ENCODE measurements at places on chromosomes 6 and 20.
A peak's percentile ranks its signal among the peaks of the same experiment; 100 is the strongest.

DNA sequence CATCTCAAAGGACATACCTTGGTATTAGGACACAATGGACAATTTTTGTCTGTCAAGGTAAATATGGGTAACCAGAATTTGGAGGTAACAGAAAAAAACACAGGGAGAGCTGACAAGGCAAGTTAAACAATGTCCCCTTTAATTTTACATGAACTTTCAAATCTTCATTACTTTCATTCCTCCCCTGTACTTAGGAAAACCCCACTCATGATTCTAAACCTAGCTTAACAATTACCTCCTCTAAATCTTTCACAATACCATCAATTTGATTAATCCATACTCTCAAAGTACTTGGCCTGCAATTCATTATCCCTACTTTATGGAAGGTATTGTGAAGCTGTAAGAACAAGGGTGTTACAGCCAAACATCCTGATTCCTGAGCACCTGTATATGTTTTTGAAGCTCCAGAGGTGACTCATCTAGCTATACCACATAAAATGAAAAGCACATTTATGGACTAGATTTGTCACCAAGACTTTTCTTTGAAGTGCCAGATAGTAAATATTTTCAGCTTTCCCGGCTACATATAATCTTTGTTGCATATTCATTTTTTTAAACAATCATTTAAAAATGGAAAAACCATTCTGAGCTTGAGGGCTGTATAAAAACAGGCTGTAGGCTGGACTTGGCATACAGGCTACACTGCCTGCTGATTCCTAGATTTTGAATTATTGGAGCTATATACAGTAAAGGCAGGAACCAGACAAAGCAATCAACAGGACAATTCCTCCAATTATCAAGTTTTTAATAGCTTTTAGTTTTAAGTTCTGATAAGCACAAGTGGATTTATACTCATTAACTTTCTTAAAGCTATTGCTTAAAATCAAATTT is 22.9 kb downstream of the DEK start:
- no peak for DNase-seq

GRCh38 chr6:158040804-158041347 is 59.2 kb downstream of the SYNJ2 start:
- DNase-seq: no peak

GRCh38 chr20:49814057-49814694 is 1.5 kb downstream of the SLC9A8 start:
- DNase-seq: no peak

DNA sequence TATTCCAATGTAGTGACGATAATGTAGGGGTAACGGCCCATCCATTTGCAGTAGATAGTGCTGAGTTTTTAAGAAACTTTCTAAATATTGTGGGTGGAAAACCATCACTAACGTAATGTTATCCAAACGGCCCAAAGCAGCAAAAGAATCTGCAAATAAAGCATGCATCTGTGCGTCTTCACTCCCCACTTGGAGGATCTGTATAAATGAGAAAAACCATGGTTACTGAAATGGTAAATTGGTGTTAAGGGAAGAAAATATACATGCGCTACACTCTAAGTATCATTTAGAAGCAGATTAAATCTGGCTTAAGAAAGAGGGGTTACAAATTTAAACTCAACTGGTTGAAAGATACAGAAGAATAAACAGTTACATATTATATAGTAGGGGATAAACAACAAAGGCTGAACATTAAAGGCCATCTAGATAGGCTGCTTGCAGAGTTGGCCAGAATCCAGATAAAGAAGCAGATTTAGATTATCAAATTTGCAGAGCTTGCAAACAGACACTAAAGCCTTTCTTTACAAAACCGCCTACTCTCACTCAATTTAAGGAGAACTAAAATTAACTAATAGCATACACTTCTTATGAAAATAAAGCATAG is 93.3 kb downstream of the SESN1 start:
- no peak for DNase-seq

DNA sequence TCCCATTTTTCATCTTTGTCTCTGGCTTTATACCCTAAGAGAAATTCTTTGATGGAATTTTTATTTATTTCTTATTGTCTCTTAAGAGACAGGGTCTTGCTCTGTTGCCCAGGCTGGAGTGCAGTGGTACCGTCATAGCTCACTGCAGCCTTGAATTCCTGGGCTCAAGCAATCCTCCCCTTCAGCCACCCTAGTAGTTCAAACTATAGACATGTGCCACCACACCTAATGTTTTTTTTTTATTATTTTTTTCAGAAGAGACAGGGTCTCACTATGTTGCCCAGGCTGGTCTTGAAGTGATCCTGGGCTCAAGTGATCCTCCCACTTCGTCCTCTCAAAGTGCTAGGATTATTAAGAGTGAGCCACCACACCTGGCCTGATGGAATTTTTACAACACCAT is 40.5 kb downstream of the FKBP5 start:
- DNase-seq: no peak

- no peak for DNase-seq
These were observed 19.7 kb downstream of the ETV7 start for GRCh38 chr6:36367743-36368142.

DNA sequence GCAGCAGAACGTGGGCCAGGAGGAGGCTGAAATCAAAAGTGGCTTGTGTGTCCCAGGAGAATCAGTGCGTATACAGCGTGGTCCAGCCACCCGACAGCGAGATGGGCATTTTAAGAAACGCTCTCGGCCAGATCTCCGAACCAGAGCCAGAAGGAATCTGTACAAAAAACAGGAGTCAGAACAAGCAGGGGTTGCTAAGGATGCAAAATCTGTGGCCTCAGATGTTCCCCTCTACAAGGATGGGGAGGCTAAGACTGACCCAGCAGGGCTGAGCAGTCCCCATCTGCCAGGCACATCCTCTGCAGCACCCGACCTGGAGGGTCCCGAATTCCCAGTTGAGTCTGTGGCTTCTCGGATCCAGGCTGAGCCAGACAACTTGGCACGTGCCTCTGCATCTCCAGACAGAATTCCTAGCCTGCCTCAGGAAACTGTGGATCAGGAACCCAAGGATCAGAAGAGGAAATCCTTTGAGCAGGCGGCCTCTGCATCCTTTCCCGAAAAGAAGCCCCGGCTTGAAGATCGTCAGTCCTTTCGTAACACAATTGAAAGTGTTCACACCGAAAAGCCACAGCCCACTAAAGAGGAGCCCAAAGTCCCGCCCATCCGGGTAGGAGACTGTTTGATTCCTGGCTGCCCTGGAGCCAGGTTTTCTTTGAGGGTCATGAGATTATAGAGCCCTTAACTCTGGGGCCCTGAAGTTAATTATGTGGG is 75.3 kb downstream of the ASXL1 start:
- no peak for DNase-seq

DNA sequence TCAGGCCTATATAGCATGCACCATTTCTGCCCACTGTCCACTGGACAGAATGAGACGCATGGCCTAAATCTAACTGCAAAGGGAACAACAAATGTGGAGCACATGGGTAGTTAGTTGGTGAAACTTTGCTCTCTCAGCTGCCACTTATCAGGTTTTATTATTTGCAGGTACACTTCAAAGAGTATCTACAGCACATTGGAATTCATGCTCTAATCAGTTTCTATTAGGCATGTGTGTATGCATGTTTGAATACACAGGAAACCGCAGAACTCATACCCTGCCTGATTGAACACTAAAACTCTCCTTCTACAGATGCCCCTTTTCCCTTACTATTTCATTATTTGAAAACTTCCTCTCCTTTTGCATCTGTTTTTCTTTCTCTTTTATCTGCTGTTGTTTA is 97.4 kb upstream of the HSF2 start:
- DNase-seq: no peak

DNA sequence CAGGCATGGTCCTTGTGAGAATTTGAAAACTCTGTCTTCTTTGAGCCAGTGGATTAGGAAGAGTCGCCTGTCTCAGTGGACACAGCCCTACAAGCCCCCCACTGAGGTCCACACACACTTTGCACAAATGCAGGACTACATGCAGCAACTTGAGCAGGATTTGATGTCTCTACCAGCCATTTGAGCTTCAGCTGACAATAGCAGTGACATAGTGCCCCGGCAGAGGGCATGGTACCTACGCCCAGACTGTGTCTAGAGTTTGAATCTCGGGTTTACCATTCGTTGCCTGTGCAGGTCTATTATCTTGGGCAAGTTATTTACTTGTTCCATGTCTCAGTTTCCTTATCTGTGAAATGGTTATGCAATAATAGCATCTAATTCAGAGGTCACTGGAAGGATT is 580.1 kb downstream of the TFAP2B start:
- no peak for DNase-seq

DNA sequence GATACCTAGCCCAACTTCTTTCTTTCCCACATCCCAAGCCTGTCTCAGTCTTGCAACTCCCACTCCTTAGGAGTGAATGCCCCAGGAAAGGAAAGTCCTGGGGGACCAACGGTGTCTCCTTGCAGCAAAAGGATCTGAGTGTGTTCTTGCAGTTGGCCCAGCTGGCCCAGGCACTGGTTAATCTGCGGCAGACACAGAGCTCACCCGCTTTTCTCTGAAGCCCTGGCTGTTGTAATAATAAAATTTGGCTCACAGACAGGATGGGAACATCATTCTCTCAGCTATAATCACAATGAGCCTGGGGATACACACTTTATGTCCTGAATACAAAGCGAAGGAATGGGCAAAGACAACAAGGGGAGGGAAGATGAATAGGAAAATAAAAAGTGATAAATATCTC is 287.0 kb upstream of the PRND start:
- DNase-seq: no peak

DNA sequence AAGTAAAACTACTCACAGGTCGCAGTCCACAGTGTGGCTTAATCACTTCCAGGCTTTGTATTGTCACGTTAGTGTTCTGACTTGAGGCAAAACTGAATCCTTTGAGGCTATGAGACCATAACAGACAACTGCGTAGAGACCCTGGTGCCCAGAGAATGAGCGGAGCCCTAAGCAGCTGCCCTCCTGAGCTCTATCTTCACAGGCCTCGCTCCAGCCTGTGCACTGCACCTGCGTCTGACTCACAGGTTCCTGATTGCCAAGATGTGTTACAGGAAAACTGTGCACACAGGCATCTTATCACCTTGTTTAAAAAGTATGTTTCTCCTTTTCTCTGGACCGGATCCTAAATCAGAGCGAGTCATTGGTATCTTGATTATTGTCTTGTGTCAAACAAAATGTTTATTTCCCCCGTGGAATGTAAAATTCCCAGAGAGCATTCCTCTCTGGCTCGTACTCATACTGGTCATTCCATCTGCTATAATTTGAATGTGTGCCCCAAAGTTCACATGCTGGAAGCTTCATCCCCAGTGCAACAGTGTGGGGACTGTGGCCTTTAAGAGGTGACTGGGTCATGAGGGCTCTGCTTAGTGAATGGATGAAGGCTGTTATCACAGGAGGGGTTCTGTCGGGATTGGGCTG is 25.7 kb downstream of the PRR18 start:
- no peak for DNase-seq

- DNase-seq: no peak
These were observed 52.1 kb downstream of the RNASET2 start for GRCh38 chr6:166904101-166904746.

DNA sequence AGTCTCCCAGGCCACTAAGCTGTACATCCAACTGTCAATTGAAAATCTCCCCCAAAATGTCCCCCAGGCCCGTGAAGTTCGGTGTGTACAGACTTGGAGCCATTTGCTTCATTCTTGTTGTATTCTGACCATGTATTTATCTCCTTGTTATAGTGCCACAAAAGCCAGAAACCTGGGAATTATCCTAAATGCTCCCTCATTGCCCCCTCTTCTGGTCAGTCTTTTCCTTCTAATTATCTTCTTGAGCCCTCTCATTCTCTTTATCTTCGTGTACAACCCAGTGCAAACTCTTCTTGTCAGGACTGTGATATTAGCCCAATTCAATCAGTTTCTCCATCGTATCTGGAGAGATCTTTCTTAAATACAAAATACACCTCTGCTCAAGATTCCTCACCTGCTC is 64.7 kb downstream of the RFX6 start:
- no peak for DNase-seq

DNA sequence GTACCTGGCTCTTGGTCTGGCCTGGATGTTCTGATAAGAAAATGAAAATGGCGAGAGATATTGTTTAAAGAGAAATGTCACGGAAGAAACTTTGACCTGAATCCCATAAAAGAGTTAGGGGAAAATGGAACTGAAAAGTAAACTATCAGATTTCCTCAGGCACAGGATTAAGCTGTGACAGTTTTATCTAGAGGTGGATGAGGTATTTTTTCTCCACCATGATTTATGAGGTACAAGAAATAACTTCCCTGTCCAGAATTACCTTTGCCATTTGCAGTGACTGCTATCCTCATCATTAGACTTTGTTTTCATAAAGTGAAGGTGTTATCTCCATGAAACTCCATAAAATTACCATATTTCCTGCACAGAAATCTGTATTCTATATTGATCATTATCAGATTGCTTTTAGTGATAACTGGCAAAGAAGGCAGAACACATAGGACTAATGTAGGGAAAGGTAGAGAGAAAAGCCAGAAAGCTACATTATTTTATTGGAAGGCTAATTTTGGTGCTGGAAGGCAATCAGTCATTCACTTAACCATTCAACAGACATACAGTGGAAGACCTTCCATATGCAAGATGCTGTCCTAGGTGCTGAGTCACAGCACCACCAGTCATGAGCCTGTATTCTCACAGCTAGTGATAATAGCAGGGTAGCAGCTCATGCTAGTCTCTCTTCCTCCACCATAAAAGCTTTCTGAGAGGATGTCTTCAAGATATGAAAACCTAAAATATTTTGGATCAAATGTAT is 427.3 kb upstream of the CITED2 start:
- no peak for DNase-seq

DNA sequence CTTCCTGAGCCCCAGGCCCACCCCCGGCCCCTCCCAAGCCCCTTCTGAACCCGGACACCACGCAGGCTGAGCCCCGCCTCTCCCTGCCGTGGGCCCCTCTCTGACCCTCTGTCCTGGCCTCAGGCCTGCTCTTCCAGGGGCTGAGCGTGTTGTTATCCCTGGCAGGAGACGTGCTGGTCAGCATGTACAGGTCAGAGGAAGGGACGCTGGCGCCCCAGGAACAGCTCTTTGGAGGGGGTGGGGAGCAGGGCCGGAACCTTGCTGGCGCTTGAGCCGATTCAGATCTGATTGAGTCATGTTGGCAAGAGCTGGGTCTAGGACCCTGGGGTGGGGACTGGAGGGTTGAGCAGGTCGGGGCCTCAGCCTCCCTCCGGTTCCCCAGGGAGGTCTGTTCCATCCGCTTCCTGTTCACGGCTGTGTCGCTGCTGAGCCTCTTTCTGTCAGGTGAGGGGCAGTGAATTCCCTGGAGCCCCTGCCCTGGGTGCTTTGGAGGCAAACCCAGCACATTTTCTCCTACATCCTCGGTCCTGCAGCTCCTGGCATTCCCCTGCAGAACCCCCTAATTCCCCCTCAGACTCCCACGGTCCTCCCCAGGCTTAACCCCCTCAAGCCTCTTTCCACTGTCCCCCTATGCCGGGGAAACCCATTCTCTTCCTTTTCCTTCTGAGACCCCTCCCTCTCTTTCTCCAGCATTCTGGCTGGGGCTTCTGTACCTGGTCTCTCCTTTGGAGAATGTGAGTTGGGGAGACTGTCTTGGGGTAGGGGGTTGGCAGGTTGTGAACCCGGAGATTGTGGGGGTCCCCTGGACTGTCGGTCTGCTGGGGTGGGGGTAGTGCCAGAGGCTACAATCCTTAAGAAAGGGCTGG is 2.0 kb downstream of the SPAG4 start:
- DNase-seq: peak; percentile 30

GRCh38 chr20:33570743-33571142 is 80.8 kb downstream of the CBFA2T2 start:
- no peak for DNase-seq

- DNase-seq: no peak
These were observed 158.6 kb upstream of the PREP start for GRCh38 chr6:105561486-105561885.

- peak; percentile 21 for DNase-seq
These were observed 2.1 kb upstream of the COL20A1 start for GRCh38 chr20:63290677-63291472.

GRCh38 chr6:20564777-20565176 is 30.5 kb downstream of the CDKAL1 start:
- DNase-seq: no peak
